Right ventricle myocardium inferior (tissue), 1 donor: ENCODE measurements at places on chromosomes 1 and 21.

GRCh38 chr1:60052601-60053000 lies 21.0 kb downstream of the C1orf87 start:
- no peak for DNase-seq

GRCh38 chr1:68378296-68379084 lies 71.3 kb downstream of the RPE65 start:
- DNase-seq = no peak

GRCh38 chr1:25724201-25724600 lies 75.8 kb upstream of the SELENON start:
- DNase-seq = no peak

GRCh38 chr1:47918257-47918867 lies 78.8 kb downstream of the TRABD2B start:
- DNase-seq = no peak

DNA sequence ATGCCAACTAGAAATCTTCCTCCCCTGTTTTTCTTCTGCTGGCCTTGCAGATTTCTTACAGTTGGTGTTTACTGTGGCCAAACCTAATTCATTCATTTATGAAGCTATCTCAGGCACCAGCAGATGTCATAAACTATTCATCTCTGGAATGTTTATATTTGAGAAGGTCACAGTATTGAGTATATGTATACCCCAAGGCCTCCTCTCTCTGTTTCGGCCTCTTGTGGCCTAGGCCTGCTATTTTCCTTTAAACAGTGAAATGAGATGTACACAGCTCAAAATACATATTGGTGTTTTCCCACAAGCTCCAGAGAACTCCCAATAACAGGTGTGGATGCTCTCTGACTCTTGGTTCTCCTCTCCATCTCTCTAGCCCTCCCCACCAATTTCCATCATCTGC lies 520.7 kb upstream of the CAMK1G start:
- no peak for DNase-seq

DNA sequence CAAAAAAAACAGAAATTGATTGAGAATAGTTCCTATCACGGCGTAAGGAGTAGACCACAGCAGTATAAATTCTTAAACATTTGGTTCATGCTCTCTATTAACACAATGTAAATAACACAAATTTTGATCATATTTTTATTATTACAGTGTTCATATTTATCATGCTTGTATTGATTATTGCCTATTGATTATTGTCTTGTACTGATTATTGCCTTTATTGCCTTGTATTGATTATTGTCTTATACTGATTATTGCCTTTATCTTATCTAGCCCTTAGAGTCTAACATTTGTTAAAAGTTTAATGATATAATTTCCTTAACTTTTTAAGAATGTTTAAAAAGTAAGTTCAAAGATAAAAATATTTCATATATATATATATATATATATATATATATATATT lies 460.7 kb downstream of the KCNT2 start:
- no peak for DNase-seq

GRCh38 chr1:227315629-227316346 lies 2.5 kb downstream of the CDC42BPA start:
- DNase-seq = no peak

DNA sequence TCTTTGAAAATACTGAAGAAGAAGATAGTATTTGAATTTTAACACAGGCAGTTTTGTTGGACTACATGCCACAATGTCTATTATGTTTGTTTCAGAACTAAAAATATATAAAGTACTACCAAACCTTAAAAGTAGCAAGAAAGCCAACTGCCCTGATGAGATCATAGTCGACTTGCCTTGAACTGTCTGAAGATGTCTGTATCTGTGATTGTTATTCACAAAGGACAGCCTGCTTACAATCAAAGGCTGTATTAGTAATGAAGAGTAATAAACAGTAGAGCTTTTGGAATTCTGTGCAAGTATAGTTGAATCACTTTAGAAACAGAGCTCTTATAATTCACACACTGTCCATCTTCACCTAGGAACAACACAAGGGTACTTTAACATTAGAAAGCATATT lies 228.3 kb downstream of the NCAM2 start:
- no peak for DNase-seq

DNA sequence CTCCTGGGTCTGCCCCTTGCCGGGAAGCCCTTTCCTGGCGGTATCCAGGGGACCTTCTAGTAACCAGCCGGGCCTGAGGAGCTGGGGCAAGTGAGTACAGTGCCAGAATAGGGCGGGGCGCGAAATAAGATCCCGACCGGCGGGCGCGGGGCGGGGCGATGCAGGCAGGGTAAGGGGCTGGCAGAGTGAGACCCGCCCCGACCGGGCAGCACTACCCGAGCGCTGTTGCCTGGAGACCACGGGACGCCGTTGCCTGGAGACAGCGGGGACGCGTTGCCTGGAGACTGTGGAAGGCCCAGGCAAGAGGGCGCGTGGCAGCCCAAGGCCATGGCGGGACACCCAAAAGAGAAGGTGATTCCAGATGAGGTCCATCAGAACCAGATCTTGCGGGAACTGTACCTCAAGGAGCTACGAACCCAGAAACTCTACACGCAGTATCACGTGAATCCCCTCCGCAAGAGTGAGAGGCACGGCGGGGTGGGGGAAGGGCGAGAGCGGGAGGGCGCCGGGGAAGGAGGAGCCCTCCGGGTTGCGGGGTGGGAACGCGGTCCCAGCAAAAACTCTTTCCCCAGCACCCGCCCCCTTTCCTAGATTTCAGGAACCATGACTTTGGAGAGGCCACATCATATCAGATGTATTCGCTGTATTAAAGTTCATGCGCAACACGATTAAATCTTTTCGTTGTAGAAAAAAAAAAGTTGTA lies 24.3 kb downstream of the EBNA1BP2 start:
- DNase-seq = peak; percentile 86

DNA sequence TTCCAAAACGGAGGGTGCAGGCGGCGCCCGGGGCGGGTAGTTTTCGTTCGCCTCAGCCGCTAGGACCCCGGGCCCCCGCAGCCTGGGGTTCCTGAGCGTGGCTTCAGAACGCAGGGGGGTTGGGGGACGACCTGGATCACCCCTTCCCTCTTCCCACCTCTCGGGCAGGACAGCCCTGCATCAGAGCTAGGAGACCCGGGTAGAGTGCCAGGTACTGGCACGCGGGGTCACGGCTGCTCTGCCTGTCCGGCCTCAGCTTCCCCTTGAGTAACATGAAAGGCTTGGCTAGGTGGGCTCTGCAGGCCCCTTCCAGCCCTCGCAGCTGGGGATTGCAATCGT lies 484 bp downstream of the DFFB start:
- DNase-seq = no peak

- DNase-seq = no peak
Observed at GRCh38 chr1:82160036-82160435, 359.3 kb downstream of the ADGRL2 start.

- DNase-seq = peak; percentile 18
Observed at GRCh38 chr1:17225140-17225539, 20.2 kb downstream of the PADI1 start.

DNA sequence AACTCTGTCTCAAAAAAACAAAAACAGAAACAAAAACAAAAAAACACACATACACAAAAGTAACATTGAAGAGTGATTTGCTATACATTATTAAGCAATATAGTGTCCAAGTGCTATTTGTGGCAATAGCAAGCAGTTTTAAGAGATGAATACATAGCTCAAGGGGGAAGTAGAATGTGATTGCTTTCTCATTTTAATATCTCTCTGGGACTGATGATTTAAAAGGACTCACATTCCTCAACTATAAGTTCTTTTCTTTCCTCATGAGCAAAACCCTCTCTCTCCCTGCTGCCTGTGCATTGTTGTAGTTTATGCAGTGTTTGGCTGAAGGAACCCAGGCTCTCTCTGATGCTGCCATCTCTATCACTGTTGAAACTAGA lies 47.0 kb upstream of the CSF1 start:
- no peak for DNase-seq

GRCh38 chr1:176119549-176119948 lies 87.5 kb downstream of the COP1 start:
- no peak for DNase-seq

GRCh38 chr1:110049801-110050601 lies 15.6 kb downstream of the STRIP1 start:
- DNase-seq = no peak

DNA sequence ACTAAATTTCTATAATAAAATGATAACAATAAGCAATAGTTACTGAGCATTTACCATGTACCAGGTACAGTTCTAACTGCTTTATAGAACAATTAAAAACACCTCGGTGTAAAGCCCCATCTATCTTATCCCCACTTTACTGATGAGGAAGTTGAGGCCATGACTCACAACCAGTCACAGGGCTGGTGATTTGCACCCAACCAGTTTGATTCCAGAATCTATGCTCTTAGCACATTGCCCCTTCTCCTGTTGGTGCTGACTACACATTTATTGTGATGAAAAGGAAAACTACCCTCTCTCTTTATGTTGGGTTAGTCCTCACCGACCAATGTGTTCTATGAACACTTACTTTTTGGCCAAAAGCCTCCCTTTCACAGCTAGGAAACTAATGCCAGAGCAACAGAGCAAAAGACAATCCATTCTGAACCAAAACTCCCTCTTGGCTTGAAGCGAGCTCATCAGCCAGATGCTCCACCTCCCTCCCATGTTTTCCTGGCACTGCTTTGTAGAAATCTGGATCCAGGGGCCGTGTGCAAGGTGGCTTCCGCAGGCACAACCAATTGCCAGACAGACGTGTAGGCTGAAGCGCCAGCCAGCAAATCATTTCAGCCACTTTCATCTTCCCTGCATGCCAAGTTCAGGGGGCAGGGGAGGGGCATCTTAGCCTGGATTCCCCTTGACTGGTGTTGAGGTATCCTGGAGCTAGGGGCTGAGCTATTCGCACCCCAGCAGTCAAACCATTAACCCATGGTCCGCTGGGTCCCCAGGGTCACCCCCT lies 32.0 kb upstream of the SLC30A1 start:
- DNase-seq = no peak

DNA sequence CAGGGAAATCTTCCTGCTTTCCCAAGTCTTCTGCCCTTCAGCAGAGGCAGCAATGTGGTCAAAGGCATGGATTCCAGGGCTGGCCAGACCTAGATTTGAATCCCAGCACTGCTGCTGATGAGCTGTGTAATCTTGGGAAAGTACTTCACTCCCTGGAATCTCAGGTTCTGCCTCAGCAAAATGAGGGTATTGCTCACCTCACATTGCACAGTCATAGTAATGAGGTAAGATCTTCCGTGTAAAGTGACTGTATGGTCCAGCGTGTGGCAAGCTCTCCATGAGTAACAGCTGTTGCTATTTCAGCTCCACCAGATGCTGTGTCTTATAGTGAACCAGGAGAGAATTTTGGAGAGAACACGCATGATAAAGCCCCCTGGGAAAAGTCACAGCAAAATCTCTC lies 56.1 kb upstream of the F3 start:
- DNase-seq = no peak

DNA sequence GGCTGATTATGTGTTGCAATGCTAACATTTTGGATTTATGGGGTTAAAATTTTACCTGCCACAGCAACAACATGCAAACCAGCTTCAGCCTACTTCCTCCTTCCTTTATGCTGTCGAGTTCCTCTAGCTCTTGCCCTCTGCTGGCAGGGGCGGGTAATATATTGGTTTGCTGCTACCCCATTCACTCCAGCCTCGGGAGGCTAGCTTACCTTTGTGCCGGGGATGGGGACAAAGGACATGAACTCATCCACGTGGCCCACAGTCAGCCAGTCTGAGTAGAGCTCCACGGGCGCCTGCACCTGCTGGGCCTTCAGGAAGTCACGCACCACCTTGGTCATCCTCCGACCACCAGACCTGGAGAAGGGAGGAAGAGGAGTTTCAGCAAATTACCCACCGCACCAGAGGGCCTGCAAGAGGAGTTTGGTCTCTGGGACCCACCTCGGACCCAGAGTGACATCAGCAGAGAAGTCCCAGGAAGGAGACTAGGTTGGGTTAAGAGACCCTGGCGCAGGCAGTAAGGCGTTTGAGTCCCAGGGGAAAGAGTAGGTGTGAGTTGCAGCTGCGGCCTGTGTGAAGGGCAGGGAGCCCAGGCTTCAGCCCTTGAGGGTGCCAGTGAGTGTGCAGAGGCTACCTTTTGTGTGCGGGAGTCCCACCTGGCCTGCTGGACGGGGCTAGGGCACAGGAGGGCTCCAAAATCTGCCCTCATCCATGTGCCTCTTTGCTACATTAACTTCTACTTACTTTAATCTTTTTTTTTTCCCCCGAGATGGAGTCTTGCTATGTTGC lies 21.8 kb upstream of the SDHB start:
- DNase-seq = no peak

DNA sequence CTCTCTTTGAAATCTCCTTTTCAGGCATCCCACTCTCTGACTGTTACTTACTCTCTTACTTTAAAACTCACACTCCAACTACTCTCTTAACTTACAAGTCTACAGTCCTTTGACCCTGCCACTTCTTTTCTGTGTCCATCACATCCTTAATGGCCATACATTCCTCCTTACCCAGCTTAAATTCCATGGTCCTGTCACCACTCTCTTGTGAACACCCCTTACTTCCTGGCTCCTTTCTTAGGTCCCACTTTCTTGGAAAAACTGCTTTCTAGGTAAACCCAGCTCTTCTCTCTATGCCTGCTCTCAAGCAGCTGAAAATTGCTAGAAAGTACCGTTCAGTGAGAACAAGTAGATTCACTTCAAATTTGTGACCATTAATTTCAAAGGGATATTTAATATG lies 109.1 kb downstream of the OLFML2B start:
- no peak for DNase-seq
